ENCODE measurements at places on chromosomes 7 and 10.

- no peak for DNase-seq
These were observed 344.6 kb downstream of the RNLS start for GRCh38 chr10:88238615-88238914.

DNA sequence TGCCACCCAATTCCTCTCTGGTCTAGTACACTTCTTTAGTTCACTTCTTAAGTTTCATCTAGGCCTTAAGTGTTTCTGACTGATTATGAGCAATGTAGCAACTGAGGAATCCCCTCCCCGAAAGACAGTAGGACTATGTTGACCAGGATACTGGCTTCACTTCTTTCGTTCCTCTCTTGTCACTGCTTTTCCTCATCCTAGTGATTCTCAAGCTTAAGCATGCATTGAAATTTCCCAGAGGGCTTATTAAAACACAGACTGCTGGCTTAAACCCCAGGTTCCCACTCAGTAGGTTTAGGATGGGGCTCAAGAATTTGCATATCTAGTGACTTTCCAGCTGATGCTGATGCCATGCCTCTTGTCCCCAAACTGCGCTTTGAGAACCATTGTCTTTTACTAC is 164.6 kb upstream of the WNT16 start:
- no peak for DNase-seq

DNA sequence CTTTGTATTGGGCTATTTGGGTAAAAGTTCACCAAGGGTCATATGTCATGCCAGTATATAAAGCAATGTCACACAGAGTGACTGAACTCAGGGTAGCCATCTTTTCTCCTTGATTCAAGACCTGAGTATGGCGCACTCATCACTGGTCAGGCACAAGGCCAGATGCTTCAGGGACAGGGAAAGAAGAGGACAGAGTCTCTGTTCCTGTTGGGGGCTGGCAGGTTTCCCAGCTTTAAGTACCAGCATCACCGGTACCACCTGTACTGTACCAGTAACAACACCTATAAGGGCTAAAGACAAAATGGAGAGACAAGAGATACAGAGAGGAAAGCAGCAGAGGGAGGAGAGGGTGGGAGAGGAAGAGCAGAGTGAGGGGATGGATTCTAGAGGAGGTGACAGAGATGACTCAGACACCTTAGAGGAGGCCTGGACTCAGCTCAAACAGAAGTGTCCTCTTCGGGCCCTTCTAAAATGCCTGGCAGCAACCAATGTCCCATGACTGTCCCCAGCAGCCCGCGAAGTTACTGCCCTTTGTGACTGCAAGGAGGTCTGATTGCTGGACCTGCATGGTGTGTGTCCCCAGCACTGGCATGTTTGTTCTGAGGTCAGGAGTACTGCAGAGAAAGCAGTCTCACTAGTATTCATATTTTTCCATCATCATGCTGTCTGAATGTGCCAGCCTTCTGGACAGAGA is 191.3 kb downstream of the MYOF start:
- no peak for DNase-seq

DNA sequence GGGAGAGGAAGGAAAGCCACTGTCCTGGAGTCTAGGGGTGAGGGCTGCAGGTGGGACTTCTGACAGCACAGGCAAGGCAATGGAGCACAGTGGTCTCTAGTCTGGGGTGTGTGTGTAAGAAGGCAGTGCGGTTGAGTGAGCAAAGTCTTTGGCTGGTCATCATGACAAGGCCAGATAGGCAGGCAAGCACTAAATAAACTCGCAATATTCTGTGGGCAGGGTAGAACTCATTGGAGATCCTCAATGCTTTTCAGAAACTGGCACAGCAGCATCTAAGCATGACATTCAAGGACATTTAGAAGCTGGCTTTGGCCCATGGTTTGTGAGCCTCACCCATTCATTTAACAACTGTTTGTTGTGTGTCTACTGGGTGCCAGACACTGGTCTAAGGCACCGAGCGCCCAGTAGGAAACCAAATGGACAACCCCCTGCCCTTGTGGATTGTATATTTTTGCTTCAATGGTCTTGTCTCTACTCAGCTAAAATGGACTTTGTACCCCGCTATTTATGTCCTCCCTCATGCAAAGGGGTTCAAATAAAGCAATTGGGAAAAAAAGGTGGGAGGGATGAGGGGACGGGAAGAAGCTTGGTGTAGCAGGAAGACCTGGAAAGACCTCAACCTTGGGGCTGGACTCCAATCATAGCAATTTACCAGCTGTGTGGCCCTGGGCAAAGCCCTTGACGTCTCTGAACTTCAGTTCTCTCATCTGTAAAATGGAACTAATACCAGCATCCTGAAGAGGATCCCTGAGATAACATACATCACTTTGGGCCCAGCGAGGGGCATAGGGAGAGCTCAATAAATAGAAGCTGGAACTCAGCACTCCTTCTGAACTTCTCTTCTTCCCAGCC is 116.0 kb downstream of the NEURL1 start:
- no peak for DNase-seq

- DNase-seq = no peak
These were observed 1.0 kb upstream of the PLXDC2 start for GRCh38 chr10:19815036-19815730.

DNA sequence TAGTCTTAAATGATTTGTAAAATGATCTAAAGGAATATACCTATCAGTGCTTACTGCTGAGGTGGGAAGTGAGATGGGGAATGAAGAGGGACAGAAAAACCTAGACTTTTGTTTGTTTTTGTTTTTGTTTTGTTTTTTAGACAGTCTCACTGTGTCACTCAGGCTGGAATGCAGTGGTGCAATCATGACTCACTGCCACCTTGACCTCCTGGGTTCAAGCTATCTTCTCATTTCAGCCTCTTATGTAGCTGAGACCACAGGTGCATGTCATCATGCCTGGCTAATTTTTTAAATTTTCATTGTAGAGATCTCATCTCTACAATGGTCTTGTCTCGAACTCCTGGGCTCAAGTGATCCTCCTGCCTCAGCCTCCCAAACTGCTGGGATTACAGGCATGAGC is 116.4 kb upstream of the SEM1 start:
- DNase-seq = no peak

GRCh38 chr10:43000651-43001426 is 76.0 kb upstream of the RET start:
- no peak for DNase-seq

GRCh38 chr10:79103129-79103528 is 34.4 kb downstream of the ZMIZ1 start:
- no peak for DNase-seq

DNA sequence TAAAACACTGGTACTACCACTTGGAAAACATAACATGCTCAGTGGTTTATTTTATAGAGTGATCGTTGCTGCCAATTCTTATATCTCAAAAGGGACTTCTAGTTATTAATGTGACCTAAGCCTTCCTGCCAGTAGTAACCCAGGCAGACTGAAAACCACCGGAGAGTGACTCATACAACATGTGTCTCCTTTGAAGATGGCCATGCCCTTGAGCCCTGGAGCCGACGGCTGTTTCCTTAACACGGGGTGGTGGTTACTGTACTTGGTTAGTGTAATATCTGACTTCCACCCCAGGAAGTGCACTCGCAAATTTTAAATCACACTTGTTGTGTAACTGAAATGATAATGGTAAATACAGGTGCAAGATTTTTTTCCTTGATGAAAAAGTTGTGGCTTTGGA is 30.5 kb downstream of the JAKMIP3 start:
- no peak for DNase-seq

GRCh38 chr7:41900532-41900931 is 197.6 kb upstream of the INHBA start:
- DNase-seq = no peak

DNA sequence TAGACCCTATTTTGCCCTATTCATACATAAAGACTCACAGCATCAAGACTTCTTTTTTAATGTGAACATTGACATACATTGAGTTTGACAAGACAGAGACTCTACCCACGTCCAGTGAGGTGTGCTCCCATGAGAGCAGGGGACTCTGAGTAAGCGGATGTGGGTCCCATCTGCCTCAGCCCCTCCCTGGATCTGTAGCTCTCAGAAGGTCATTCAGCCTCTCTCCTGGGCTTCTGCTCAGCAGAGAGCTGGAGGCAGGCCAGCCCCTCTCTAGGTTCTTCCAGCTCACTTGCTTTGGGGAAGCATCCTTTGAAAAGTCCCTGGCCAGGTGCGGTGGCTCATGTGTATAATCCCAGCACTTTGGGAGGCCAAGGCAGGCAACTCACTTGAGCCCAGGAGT is 146.9 kb upstream of the ZMIZ1 start:
- no peak for DNase-seq

DNA sequence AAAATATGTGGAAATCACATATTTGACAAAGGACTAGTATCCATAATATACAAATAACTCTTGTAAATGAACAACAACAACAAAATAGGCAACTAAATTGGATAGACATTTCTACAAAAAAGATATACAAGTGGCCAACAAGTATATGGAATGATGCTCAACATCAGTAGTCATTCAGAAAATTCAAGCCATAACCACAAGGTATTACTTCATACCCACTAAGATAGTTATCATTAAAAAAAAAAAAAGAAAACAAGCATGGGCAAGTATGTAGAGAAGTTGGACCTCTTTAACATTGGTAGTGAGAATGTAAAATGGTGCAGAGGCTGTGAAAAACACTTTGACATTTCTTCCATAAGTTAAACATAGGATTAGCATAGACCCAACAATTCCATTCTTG is 80.8 kb downstream of the CYP26A1 start:
- no peak for DNase-seq

GRCh38 chr7:46852795-46853194 is 729.1 kb downstream of the TNS3 start:
- DNase-seq = no peak
